ENCODE measurements at places on chromosomes 3 and 15.

DNA sequence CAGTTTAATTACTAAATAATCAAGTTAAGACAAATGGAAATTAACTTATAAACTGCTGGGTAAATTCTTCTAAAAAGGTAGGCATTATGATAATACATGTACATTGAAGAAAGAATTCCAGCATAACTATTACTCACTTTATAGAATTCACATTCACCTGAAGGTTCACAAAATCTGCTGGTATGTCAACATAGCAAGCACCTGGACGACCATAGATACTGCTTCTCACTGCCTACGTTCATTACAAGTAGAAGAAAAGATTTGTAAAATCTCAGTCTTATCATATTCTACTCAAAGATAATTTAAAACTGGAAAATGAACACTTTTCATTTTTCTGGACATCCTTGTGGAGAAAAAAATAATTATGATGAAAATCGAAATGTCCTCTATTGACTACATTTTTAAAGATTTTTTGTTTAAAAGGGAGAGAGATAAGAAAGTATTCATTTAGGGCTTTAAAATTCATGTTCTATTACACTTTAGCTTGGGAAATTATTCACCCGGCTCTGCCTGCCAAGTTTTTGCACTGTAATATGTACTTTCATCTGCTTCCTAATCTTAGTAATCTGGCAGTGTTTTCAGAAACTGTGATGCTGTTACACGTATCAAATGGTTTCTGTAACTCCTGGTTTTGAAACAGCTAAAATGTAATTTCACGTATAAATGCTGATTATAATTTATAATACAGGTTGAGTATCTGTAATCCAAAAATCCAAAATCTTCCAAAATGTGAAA is 16.1 kb downstream of the HACL1 start:
- no peak for DNase-seq

GRCh38 chr3:11554236-11554610 is 89.5 kb downstream of the VGLL4 start:
- no peak for DNase-seq

DNA sequence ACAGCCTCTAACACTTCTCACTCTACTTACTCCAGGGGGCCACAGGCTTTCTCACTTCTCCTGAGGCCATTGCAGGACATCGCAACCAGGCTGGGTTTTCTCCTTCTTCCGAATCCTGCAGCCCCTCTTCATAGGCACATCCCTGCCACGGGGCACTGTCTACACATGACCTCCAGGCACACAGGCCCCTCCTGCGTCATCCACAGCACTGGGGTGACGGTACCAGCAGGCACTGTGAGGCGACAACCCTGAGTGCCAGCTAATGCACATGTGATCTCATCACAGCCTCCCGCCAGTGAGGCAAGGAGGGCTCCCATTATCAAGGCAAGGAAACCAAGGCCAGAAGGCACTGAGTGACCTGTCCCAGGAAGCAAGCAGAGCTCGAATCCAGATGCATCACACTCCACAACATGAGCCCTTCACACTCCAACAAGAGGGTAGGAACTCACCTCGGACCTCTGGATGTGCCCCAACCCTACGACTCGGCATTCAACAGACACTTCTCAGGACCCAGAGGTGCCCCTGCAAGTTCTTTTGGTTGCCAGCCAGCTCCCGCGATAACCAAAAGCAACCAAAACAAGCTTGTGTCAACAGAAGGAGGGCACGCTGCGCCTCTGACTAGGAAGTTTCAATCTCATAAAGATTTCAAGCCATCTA is 16.7 kb downstream of the FAM174B start:
- DNase-seq: no peak

DNA sequence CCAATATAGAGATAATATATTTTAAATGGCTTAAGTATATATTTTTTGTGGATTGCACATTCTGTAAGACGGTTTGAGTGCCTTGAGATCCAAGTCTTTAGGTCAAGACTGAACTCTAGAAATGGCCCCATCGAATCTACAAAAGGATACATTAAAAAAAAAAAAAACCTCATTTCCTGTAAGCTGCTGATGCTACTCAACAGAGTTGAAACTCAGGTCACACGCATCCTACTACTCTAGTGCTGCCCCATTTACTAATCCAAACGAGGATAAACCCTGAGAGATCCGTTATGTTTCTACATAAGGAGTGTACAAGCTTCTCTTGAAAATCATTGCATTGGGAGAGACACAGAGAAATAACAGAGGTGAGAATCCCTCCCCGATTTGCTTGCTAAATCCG is 187.3 kb downstream of the TIGIT start:
- no peak for DNase-seq

GRCh38 chr3:143502081-143502480 is 346.2 kb downstream of the SLC9A9 start:
- no peak for DNase-seq

DNA sequence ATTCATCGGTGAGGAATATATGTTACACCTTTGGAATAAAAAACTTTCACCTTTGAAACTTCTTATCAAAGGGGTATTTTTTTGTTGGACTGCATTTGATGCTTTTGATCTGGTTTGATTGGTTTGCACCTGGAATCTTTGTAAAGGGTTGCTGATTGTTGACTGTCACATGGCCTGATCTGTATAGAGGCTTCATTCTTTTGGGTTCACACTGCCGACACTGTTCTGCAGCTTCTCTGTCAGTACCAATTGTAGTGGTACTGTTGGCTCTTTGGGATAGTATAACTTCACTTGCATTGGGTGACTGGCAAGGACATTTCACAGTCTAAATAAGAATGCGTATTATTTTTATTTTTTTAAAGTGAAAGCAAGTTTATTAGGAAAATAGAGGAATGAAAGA is 155.7 kb downstream of the DOCK3 start:
- DNase-seq: no peak

DNA sequence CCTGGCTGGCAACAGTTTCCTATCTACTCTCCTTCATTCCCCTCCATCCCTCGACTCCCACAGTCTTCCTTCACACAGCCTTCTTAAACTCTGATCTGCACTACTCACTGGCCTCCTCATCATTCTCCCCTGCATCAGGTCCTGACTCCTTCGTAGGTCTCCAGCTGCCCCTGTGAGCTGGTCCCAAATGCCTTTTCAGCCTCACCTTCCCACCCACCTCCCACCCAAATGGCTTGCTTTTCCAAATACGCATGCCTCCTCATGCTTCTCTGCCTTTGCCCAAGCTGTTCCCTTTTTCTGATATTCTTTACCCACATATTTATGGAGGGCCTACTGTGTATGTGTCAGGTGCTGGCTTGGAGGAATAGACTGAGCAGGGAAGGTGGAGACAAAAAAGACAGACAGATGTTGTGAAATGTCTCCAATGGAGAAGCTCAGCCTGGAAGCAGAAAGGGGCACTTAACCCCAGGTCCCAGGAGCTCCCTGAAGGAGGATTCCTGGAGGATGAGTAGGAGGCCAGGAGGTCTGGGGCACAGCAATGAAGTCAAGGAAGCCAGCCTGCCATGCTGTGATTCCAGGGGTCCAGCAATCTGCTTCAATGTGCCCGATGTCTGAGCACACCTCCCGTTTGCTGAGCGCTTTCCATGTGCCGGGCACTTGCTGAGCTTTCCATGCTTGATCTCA is 252.2 kb downstream of the SHQ1 start:
- DNase-seq: no peak

GRCh38 chr15:78909791-78910228 is 35.0 kb downstream of the CTSH start:
- DNase-seq: no peak

DNA sequence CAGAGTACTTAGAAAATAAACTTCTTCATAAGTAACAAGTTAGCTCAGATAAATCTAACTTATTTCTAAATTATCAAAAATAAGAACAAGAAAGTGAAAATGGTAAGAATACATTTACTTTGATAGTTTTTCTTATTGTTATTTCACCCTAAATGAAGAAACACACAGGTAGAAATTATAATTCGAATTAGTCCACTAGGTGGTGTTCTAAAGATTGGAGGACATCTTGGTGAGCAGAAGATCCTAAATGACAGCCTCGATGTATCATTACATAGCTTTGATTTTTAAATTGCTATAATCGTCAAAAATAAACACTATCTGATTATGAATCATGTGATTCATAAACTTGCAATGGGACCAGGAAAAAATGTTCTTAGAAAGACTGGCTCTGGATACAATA is 280.8 kb upstream of the UBE2E2 start:
- DNase-seq: no peak
